Coronary artery (tissue), 2 donors: ENCODE measurements at places on chromosomes 2 and 18.

GRCh38 chr2:169478745-169479256 lies 493 bp upstream of the BBS5 start:
- DNase-seq: no peak

DNA sequence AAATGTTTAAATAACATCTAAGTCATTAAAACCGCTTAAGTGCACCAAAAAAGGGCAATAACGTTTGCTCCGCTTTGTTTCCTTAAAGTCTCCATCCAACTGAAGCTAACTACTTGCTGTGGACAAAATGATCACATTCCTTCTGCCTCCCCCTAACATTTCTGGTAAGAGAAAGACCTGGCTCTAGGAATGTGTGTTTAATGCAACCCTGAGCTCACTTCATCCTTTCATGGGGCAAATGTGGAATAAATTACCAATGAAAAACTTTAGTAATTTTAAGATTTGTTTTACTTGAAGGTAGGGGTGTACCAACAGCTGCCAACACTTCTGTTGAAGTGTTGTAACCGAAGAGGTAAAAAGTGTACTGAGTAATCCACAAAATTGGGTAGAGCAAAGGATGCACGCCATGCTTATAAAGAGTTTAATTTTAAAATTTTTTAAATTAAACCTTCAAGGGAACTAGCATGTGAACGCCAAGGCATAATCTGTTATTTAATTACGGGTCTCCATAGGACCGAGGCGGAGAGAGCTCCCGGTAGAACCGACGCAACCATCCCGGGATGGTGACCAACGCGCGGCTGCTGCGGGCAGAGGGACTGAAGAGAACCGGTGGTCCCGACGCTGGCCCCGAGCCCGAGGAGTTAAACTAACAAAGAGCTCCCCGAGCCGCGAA lies 1.1 kb downstream of the HNRNPLL start:
- no peak for DNase-seq

- DNase-seq: no peak
Measured at GRCh38 chr2:135047300-135047699, at the start of gene MAP3K19. MAP3K19 (minus strand) TSS chr2:135047447; CDS start chr2:135024647, 22,800 bp downstream.

DNA sequence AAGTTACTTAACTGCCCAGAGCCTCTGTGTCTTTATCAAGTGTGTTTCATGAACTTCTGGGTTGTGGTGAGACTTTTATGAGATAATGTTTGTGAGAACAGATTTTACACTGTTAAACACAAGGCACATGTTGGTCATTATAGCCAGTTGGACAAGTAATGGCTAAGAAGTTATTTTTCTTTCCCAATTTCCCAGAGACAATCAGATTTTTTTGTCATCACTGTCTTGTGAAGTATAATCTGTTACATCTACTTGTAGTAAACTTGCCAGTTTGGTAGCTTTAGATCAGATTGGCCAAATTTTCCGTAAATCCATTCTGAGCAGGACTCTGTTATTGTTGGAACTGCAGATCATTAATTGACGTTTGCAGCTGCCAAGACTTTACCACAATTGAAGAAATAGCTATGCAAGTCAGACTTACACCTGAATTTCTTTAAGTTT lies 838.8 kb downstream of the SLC4A3 start:
- DNase-seq: no peak

GRCh38 chr18:33957707-33958106 lies 267.0 kb downstream of the NOL4 start:
- no peak for DNase-seq

- DNase-seq: no peak
Measured at GRCh38 chr2:137252934-137253333, 487.6 kb downstream of the THSD7B start.

DNA sequence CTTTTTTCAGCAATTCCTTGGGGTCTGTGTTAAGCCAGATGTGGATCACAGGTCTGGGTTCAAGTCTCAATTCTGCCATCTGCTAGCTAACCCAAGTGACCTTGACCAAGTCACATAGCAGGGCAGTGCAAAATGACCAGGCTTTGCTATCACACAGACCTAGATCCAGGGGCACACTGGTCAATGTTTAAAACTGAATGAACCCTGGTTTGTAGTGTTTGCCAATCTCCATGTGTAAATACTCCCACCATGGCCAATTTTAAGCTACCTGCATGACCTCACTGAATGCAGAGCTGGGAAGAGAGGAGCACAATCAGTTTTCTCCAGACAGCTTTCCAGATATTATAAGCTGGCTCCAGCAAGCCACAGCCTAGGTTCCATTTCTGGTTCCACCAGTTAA lies 142.9 kb downstream of the CHST9 start:
- DNase-seq: no peak

DNA sequence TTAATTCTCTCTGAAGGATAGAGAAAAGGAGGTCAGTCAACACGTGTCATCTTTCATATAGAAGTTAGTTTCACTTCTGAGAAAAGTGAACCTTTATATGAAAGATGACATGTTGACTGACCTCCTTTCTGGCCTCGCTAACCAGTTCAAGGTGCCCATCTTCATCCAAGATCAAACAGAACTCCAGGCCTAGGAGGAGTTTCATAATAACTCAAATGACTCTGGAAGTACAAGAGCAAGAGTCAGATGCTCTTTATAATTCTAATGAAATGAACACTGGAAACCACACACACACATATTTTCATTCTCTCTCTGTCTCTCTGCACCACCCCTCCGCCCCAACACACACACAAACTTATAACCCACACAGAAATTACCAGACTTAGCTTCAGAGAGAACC lies 16.3 kb downstream of the ANKRD44 start:
- DNase-seq: no peak

DNA sequence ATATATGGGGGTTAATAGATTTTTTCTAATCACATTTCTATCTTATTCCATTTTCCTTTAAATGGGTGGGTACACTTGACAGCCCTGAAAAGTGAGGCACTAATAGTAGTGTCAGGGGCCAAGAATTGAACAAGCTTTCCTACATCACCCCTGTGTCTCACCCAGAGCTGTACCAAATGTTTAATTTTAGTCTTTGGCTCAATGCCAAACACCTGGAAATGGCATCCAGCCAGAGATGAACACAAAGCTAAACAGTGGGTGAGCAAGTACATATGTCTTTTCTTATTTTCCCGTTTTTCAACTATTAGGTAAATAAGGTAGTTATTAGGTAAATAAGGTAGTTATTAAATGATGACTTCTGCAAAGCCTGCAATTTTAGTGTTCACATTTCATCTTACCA lies 276.3 kb upstream of the ERBB4 start:
- no peak for DNase-seq

DNA sequence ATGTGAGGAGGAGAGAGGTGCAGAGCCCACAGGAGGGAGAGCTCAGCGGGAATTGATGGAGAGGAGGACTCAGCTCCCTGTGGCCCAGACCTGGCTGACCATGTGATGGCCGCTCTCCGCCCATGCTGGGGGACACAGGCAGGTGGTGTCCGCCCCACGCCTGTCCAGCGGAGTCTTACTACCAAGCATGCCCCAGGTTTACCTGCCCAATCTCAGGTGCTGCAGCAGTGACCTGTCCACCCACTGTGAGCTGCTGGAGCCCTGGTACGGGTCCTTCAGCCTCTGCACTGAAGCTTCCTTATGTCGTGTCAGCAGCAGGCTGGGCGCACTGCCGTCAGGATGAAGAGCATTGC lies 170.8 kb downstream of the RTP5 start:
- no peak for DNase-seq

DNA sequence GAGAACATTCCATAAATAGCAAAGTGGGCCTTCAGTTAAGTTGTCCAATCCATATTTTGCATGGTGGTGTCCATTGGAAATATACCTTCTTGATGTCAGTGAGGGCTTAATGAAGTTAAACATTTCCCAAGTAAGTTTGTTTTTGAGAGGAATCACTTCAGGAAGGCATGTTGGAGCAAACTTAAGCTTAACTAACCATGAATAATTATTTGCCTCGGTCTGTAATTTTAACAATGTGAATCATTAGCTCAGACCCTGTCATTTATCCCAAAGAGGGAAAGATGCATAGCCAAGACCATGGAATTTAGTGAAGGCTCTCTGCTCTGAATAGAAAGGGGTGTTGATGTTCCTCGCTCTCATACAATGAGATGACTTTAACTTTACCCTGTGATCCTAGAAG lies 47.4 kb downstream of the SPATS2L start:
- no peak for DNase-seq

DNA sequence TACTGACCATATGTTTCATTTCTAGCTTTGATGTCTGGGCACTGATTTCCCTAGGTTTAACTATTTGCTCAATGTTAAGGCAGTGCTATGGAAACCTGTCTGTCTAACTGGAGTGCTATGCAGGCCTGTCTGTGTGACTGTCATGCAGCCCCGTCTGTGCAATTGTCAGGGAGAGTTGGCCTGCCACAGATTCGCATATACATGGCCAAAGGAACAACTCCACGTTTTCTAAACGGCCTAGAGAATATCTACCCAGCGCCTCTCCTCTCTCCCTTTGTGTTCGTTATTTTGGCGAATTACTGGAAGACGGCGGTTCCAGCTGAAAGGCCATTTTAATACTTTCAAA lies 59.6 kb upstream of the PSME4 start:
- no peak for DNase-seq

DNA sequence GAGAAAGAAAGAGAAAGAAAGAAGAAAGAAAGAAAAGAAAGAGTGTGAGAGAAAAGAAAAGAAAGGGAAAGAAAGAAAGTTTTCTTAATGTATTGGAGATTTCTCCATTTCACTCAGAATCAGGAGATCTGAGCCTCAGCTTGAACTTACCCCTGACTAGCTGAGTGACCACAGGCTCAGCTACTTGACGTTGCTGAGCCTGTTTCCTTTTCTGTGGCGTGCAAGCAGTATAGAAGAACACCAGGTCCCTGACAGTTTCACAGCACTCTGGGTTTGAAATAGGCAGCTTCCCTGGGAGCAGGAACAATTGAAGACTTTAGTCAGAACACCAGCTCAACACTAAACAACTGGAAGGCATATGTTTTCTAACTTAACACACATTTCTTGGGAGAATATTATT lies 44.7 kb downstream of the MARCO start:
- no peak for DNase-seq

DNA sequence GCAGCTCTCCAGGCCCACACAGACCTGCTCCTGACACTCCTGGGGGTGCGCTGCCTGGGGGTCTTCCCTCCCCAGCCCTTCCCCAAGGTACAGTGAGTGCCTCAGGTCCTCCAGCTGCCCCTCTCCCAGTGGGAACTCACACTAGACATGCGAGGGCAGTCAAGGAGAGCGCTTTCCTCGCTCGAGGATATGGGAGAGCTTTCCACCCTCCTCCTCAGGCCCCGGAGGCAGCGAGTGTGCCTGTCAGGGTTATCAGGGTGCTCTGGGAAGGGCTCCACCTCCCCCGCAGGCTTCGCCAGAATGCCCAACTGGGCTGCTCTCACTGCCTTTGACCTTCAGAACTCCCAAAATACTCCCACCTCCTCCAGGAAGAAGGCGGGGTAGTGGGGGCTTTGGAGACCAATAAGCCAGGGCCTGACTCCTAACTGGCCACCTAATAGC lies 85.7 kb upstream of the LAPTM4A start:
- peak; percentile 59 for DNase-seq

DNA sequence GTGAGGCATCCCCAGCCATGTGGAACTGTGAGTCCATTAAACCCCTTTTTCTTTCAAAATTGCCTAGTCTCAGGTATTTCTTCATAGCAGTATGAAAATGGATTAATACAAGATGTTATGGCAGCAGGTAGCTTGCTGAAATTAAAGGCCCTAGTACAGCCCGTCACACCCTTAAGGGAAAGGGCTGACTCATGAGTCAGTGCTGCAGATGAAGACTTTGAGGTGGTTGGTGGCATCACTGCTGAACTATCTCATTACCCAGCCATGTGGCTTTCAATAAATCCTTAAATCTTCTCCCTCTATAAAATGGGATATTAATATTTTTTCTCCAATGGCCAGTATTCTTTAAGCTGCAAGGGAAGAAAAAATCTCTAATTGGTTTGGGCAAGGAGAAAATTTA lies 226.1 kb upstream of the CCDC68 start:
- DNase-seq: no peak

DNA sequence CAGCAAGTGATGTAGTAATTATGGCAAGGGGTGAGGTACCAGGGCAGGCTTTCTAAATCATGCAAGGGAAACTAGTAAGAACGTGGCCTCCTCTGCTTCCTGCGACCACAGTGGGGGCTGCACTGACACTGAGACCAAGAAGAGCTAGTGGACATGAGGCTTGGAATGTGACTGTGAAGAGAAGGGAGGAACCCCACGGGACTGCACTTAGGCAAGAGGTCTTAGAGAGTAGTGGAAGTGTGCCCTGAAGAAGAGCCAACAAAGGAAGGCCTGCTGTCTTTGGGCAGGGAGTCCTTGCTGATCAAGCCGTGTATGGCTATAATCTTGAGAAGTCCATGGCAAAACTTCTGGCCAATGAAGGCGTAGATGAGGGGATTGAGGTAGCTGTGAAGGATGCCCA lies 8.9 kb upstream of the RUFY4 start:
- DNase-seq: no peak

- no peak for DNase-seq
Measured at GRCh38 chr2:176493909-176494308, 224.7 kb downstream of the MTX2 start.

DNA sequence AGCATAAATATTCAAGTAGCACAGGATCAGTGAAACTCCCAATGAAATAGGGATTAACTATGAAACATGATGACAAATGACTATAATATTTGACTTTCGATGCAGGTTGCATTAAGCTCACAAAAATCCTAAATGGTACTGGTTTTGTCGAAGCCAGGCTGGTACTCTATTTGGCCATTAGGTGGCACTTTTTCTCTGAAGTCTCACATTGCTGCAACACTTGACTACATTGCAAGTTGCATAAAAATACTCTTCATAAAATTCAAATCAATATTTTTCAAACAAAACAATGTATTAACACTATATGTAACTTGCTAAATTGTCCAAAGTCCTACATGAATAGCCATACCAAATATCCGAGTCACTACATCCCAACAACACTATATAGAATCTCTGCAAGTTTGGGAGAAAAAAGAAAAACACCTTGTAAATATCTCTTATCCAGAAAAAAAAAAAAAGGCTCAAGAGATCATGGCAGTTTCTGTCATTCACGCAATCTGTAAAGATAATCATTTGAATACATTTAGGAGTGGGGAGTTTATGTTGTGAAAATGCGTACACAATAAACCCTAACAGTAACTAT lies 9.5 kb downstream of the RTTN start:
- DNase-seq: no peak

GRCh38 chr2:133819906-133820305 lies 251.6 kb upstream of the NCKAP5 start:
- DNase-seq: no peak

- DNase-seq: no peak
Measured at GRCh38 chr2:16604236-16604635, 61.4 kb downstream of the CYRIA start.

- no peak for DNase-seq
Measured at GRCh38 chr2:38722271-38723061, 28.7 kb downstream of the SRSF7 start.

DNA sequence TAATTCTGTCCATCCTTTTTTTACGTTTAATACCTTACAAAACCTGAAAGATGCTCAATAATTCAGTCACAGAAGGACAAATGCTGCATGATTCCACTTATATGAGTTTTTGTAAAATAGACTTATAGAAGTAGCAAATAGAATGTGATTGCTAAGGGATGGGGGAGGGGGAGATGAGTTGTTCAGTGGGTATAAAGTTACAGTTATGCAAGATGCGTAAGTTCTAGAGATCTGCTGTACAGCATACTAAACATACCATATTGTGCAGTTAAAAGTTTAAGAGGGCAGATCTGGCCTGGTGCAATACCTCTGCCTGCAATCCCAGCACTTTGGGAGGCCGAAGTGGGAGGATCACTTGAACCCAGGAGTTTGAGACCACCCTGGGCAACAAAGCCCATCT lies 78.8 kb downstream of the TET3 start:
- no peak for DNase-seq
